Skin of body (tissue), 3 donors: ENCODE measurements at places on chromosomes 3 and 15. TPM values are rescaled to one million over a fixed set of nuclear protein-coding genes. Genes with fewer than 3 reads are reported as not detected.

Gene SEMA5B
- 8.6 TPM for total RNA-seq

Gene FAM162A
- total RNA-seq: 20.6 TPM

Gene FETUB
- total RNA-seq: 0.49 TPM

Gene NMNAT3
- total RNA-seq: 6.7 TPM

Gene PRKCD
- 11.0 TPM for total RNA-seq

Gene MINAR1
- total RNA-seq: 2.6 TPM

Gene TIPARP
- total RNA-seq: 33.2 TPM

Gene RTP1
- total RNA-seq: not detected

Gene GOLGA6A
- total RNA-seq: 0.89 TPM

Gene VWA5B2
- 0.10 TPM for total RNA-seq

Gene CSTA
- total RNA-seq: 63.8 TPM

Gene UPK1B
- 0.59 TPM for total RNA-seq

Gene EPB42
- 10.4 TPM for total RNA-seq

Gene ROBO1
- 138 TPM for total RNA-seq

Gene MOBP
- total RNA-seq: 0.10 TPM

Gene TMEM39A
- 46.2 TPM for total RNA-seq

Gene CEP152
- 9.7 TPM for total RNA-seq

Gene SYNPR
- total RNA-seq: 0.20 TPM

Gene TRPM1
- 3.5 TPM for total RNA-seq

Gene LINGO1
- total RNA-seq: 4.6 TPM

Gene ULK3
- total RNA-seq: 23.4 TPM

Gene OR5K2
- not detected for total RNA-seq

Gene CYB561D2
- total RNA-seq: 12.2 TPM
